Stimulated activated CD4-positive, alpha-beta T cell treated with anti-CD3 and anti-CD28 coated beads, Interleukin-1b, Interleukin-23, amount 100 ng/mL, for 1 hour (primary cell): ENCODE measurements at places on chromosomes 2 and 18.

GRCh38 chr18:316393-316792, 48.5 kb upstream of the THOC1 start:
- no peak for DNase-seq

- DNase-seq = no peak
Measured at GRCh38 chr2:150030436-150031190, 443.0 kb upstream of the MMADHC start.

GRCh38 chr2:160491911-160492371, 1.7 kb downstream of the RBMS1 start:
- DNase-seq = no peak

- DNase-seq = no peak
Measured at GRCh38 chr2:218981881-218982585, 3.0 kb downstream of the FEV start.

DNA sequence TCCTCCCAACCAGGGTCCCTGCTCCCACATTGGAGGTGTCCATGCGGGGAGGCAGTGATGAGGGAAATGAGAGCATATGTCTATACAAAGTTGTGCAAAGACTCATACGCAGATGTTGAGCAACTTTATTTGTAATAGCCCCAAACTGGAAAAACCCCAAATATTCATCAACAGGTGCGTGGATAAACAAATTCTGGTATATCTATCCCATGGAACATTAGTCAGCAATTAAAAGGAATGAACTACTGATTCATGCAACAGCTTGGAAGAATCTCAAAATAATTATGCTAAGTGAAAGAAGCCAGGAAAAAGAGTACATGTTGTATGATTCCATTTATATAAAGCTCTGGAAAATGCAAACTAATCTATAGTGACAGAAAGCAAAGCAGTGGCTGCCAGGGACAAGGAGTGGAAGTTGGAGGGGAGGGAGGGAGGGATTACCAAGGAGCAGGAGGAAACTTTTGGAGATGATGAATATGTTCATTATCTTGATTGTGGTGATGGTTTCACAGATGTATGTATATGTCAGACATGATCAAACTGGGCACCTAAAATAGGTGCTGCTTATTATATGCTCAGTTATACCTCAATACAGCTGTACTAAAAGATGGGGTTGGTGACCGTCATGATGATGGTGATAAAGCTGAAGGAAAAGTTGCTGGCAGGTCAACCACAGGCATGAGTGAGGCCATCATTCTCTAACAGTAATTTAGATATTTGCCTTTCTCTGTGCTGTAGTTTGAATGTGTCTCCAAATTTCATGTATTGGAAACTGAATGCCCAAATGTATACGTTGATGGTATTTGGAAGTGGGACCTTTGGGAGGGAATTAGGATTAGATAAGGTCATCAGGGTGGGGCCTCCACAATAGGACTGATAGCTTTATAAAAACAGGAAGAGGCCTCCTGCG, 270.9 kb downstream of the CYP26B1 start:
- no peak for DNase-seq

DNA sequence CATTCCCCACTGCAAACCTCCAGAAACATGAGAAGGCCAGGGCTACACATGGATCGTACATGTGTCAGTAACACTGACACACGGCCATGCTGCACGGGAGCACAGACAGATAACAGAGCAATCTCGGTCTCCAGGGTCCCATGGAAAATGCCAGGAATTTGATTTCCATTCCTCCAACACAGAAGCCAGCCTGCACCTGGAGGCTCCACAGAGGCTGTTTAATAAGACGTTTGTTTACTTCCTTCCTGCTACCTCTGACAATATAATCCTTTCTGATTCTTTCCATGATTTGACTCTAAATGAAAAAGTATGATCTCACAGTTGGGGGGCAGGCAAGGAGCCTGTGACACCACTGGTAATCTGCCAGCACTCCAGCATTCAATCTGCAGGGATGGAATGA, 210.9 kb upstream of the DDX18 start:
- no peak for DNase-seq

DNA sequence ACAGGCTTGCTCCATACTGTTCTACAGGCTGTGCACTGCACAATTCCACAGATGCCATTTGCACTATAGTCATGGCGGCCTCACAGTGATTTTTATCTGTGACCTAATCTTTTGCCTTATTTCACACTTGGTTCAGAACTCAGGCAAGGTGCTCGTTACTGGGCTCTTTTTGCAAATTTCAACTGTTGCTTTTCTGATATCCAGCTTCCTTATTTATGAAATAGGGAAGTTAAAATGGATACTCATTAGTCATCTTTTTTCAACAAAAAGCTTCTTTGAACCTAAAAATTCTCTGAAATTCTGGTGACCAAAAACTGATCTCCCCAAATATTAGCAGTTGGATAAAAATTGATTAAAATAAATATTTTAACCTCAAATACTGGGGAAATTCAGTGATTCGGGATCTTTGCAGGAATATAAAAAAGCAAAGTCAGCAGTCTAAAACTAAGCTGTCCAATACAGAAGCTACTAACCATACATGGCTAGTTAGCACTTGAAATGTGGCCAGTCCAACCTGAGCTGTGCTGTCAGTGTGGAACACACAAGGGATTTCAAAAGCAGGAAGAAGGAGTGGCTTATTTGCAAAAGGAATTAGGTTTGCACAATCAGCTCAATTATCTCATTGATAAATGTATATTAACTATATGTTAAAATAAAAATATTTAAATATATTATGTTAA, 134.4 kb downstream of the COL4A4 start:
- no peak for DNase-seq

GRCh38 chr2:39875182-39875913, 96.3 kb upstream of the THUMPD2 start:
- no peak for DNase-seq

- no peak for DNase-seq
Measured at GRCh38 chr18:8969639-8970390, 132.7 kb upstream of the NDUFV2 start.

DNA sequence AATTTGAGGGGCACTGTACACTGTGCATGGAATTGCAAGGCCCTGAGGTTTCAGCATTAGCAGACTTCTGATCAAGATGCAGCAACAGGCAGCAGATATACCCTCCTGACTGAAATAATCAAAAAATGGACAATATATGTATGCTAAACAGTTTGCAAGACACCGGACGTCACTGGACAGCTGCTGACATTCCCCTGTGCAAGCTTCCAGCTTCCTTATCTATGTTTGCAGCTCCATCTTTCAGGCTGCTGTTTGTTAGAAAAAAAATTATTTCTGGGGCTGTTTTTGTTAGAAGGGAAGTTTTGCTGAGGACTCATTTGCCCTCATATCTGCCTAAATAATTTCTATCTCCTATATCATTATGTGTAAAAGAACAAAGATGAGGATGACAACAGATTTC, 179.5 kb upstream of the BCL2L11 start:
- DNase-seq = no peak

DNA sequence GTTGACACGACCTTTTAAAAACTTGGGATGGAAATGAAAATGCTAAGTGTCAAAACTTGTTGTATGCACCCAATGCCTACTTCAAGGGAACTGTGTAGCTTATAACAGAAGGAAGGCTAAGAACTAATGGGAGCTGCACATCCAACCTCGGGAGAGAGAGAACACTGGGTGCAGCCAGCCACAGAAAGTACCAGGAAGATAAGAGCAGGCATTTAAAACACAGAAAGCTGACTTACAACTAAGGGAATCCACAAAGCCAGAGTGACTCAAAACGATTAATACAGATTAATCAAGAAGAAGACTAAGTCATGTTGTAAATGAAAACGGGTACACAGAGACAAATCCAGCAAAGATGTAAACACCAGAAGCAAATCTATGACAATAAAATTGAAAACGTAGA, 113.4 kb downstream of the HDAC4 start:
- DNase-seq = no peak

- DNase-seq = no peak
Measured at GRCh38 chr2:80591233-80591632, 286.7 kb upstream of the LRRTM1 start.

DNA sequence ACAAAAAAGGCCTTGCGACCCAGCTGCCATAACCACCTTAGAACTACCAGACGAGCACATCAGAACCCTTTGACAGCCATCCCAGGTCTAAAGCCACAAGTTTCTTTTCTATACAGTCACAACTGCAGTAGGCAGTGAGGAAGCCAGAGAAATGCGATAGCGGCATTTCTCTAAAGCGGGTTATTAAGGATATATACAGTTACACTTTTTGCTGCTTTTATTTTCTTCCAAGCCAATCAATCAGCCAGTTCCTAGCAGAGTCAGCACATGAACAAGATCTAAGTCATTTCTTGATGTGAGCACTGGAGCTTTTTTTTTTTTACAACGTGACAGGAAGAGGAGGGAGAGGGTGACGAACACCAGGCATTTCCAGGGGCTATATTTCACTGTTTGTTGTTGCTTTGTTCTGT, 48.8 kb downstream of the FEZ2 start:
- no peak for DNase-seq

DNA sequence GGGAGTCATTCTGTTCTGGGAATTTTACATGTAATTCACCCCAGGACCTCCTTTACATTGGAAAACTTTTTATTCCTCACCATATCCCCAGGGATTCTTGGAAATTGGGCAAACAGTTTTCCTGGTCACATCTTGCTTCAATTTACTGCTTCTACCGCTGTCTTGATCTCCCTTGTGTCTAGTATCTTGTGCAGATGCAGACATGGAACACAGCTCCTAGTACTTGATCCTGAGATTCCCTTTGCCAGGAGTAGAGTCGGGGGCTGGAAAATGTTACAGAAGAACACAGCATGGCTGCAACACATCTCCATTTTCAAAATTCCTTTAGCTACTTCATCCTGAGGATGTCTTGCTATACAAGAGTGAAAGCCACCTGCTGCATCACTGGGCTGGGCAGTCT, 472.8 kb downstream of the PLCL1 start:
- DNase-seq = no peak

- no peak for DNase-seq
Measured at GRCh38 chr2:138415985-138416384, 85.6 kb upstream of the SPOPL start.

GRCh38 chr2:108707300-108707699, 12.0 kb upstream of the RANBP2 start:
- no peak for DNase-seq

GRCh38 chr2:40164736-40165508, 287.0 kb downstream of the SLC8A1 start:
- DNase-seq = no peak

DNA sequence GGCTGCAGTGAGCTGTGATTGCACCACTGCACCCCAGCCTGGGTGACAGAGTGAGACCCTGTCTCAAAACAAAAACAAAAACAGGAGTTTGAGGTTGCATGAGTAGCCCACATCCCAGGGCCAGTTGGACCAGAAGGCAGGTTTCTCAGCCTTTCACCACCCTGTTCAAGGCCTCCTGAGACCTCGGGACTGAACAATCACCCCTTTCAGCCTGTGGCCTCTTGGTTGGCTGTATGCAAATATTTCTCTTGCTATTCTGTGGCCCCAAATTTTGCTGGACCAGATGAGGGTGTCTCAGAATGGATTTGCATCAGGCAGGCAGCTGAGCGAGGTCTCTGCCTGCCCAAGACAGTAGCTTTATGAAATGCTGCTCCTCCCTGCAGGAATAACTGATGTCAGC, 56.9 kb downstream of the DPYSL5 start:
- DNase-seq = no peak

DNA sequence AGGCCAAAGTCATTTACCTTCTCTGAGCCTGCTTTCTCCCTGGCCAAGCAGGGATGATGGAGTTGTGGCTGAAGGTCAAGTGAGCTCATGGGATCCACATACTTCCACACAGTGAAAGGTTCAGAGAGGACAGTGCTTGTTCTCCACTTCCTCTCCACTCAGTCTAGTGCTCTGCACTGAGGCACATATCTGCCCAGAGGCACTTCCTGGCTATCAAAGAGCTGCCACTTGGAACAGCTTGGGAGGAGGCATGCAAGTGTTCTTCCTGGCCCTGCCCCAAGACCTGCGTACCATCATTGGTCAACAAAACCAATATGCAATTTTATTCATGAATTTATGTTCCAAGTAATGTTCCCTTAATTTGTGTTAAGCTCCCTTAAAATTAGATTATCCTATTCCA, 71.9 kb downstream of the RNF152 start:
- DNase-seq = no peak

- no peak for DNase-seq
Measured at GRCh38 chr2:20450201-20450999, 3.5 kb downstream of the RHOB start.

GRCh38 chr18:79952996-79953559, 1.6 kb upstream of the SLC66A2 start:
- DNase-seq = no peak

- DNase-seq = no peak
Measured at GRCh38 chr2:200751786-200752185, 59.9 kb upstream of the BZW1 start.

DNA sequence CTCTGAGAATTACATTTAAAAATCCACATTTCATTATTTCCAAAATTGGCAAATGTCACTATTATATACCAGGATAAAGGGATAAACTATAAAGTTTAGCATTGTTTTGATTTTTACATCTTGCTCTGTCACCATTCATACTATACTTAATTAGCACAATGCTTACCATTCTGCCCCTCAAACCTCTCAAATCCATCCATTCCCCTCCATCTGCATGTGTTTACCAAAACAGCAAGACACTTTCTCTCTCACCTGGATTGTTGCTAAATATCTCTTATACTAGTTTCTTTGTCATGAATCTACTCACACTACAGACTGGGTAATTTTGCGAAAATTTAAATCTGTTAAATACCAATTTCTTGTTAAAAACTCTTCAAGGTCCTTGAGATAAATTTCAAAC, 496.1 kb downstream of the NR4A2 start:
- DNase-seq = no peak

DNA sequence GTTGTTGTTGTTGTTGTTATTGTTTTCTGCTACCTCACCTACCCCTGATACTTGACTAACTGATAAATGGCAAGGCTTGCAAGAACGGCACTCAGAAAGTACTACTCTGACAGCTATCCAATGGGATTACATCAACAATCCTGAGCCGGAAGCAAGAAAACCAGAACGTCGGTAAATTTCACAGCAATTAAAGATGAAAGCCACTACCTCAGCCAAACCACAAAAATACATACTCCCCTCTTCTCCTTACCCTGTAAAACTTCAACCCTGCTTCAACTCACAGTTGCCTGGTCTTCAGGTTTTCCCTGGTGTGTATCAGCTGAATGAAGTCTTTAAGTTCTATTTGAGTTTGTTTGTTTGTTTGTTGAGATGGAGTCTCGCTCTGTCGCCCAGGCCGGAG, 293.7 kb upstream of the RND3 start:
- DNase-seq = no peak

DNA sequence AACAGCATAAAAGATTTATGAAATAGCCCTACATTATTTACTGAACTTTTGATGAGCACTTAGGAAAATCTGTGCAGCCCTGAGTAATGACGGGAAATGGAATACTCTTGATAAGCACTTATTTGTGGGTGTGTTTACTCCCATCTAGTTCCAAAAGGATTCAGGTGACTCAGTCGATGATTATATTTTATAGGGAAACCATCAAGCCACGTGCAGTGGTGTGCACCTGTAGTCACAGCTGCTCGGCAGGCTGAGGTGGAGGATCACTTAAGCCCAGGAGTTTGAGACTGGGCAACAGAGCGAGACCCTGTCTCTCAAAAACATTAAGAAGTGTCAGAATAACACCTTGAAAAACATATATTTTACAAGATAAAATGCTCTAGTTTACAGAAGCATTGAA, 91.9 kb downstream of the CABYR start:
- no peak for DNase-seq

- DNase-seq = no peak
Measured at GRCh38 chr2:165197346-165197745, 6.5 kb downstream of the SCN3A start.

GRCh38 chr2:16335604-16335930, 330.1 kb downstream of the CYRIA start:
- DNase-seq = no peak
